ENCODE measurements at places on chromosomes 2 and 18.

- no peak for DNase-seq
These were observed 80.0 kb upstream of the CHRNA1 start for GRCh38 chr2:174844295-174844708.

- DNase-seq, result peak; percentile 23
These were observed 69.7 kb upstream of the DAPL1 start for GRCh38 chr2:158725441-158725891.

DNA sequence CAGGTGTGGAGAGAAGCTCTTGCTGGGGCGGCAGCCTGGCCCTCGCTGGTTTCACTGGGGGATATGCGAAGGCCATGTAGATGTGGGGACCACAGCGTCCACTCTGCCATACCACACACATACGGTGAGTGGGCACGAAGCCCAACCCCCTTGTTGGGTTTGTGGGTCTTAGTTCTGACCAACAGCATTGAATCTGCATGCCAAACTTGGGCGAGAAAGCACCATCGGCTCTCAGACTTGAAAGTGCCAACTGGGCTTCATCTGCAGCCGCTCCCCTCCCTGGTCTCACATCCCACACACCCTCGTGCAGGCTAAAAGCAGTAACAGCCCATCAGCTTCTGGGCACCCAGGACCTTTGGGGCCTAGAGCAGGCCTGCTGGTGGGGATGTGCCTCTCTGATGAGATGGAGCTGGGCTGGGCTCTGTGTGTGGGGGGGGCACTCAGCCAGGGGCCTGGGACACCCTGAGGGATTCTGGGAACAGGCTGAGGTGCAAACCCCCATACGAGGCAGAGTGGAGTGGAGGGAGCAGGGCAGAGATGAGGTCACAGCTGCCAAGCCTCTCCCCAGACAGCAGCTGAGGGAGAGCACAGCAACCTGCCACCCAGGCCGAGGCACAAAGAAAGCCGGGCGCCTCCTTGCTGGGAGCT is 264.4 kb downstream of the TWIST2 start:
- DNase-seq, result no peak

DNA sequence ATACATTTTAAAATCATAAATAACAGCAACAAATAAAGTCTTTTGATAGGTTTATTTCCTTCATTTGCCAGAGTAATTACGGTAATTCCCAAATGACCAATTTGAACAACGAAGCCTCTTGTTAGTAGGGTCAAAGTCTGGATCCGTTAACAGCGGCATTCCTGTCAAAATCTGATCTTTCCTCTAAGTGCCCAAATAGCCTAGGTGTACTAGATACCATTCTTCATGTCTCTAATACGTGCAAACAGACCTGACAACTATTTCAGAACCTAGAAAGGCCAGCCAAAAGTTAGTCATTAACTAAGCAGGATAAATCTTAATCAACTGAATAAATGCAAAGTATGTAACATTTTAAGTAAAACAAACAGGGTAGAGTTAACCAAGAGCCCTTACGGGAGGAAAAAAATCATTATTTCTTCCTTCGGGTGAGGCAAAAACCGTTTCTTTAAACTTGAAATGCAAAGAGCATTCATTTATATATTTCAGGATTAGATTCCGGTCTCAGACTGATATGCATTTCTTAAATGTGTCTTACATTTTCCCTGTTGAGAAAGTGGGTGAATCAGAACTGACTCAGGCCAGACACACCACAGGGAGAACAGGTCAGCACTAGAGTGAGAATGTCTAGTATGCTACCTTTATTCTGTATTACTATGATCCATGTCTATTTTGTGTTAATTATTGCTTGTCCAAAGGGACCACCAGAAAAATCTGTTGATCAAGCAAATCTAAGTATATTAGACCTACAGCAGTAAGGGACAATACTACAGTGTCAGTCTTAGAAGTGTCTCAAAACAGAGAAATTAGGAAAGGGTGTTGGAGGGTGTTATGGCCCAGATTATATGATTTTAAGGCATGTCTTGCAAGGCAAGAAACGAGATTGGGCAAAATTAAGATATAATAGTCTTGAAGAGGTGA is 141.5 kb upstream of the NDUFV2 start:
- DNase-seq, result no peak

GRCh38 chr18:76827205-76828200 is 5.1 kb downstream of the ZNF236 start:
- no peak for DNase-seq

- DNase-seq, result no peak
These were observed 122.5 kb upstream of the LTBP1 start for GRCh38 chr2:32824070-32824809.

GRCh38 chr2:232643147-232643425 is 9.7 kb downstream of the EFHD1 start:
- DNase-seq, result no peak

GRCh38 chr2:108257757-108258331 is 18.1 kb downstream of the SULT1C3 start:
- DNase-seq, result no peak

DNA sequence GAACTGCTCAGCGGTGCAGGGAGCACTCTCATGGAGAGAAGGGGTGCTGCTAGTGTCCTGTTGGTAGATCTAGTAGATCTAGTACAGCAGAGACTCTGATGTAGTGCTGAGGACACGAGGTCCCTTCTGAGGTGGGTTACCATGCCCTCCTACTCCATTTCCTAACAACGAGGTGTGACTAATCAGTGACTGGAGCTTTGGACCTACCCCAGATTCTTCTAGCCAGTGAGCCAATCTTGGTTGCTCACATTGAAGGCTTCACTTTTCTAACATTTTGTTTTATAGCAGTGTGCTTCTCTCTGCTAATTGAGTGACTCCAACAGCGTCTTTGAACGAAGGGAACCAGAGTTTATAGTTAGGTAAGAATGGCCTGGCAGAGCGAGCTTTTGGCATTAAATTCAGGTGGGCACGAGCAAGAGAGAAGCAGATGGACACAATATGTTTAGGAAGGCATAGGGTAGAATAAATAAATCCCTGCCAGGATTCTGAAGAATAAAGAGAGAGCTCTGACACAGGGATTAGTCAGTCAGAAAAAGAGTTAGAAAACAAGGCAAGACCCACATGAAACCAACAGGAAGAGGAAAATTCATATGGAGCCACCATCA is 306.0 kb upstream of the RAB12 start:
- DNase-seq, result no peak

DNA sequence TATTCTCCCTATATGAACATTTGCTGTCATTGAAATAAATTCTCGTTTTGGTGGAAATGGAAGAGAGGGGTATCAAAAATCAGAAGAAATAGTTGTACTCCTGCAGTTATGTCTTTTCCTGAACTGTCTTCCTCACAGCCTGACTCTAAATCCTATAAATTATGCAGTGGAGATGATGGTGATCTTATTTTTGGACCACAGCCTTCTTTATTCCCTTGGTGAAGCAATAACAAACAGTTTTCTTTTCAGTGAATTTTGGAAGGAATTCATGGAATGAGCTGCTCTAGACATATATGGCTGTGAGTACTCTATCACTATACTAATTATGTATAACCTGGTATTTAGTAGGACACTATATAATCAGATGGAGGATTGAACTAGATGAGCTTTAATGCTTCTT is 1.7 kb upstream of the SLC25A12 start:
- no peak for DNase-seq

DNA sequence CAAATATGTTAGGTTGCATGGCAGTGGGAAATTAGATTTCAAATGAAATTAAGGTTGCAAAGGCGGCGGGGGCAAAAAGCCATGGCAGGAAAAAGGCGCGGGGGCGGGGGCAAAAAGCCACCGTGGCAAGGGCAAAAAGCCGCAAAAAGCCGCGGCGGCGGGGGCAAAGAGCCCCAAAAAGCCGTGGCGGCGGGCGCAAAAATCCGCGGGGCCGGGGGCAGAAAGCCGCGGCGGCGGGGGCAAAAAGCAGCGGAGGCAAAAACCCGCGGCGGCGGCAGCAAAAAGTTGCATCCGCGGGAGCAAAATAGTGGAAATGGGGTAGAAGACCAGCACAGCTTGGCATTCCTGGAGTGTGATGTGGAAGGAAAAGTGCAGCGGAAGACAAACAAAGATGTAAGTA is 417.1 kb downstream of the ANKRD30B start:
- DNase-seq, result no peak

- DNase-seq, result no peak
These were observed 124.2 kb downstream of the CBLN2 start for GRCh38 chr18:72419914-72420313.

- DNase-seq, result no peak
These were observed 92.1 kb downstream of the LYPD6 start for GRCh38 chr2:149422337-149422990.

- DNase-seq, result no peak
These were observed 41.0 kb downstream of the SH3BP4 start for GRCh38 chr2:234992624-234993349.

DNA sequence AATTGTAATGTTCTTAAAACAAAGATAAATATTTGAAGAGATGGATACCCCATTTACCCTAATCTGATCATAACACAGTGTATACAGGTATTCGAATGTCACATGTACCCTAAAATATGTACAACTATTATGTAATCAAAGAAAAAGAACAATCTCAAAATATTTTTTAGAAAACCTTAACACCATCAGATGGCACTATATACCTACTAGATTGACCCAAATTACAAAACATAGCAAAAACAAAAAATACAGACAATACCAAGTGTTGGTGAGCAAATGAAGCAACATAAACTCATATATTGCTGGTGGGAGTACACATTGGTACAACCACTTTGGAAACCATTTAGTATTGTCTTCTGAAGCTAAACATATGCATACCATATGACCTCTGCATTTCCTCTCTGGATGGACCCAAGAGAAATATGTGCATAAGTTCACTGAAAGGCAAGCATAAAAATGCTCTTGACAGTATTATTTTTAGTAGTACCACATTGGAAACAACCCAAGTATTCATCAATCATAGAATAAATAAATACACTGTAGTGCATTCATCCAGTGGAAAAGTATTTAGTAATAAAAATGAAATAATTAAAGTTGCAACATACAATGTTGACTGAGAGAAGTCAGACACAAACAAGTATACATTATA is 55.8 kb downstream of the GDF7 start:
- no peak for DNase-seq

DNA sequence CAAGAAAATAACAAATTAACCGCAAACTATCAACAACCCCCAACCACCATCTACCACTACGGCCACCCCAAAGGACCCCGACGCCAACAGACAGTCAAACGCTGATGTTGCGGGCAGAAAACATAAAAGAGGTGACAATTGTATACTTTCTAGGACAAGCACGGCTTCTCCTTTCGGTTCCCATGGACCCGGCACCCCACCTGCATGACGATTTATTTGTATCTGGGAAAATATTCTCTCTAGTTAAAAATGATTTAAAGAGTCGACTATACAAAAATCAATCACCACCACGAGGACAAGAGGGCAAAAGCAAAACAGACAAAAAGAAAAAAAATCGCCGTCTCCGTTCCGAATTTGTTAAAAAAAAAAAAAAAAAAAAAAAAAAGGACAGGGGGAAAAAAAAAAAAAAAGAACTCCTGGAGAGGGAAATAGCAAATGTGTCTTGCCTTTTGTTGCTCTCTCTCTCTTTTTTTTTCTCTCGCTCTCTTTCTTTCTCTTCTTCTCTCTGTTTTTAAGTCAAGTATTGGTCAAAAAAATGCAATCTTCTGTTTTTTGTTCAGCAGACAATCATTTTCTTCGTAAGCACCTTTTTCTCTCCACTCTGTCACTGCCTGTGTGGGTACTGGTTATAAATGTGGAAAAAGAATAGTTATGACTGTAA is 3.6 kb downstream of the SIX3 start:
- DNase-seq, result no peak

DNA sequence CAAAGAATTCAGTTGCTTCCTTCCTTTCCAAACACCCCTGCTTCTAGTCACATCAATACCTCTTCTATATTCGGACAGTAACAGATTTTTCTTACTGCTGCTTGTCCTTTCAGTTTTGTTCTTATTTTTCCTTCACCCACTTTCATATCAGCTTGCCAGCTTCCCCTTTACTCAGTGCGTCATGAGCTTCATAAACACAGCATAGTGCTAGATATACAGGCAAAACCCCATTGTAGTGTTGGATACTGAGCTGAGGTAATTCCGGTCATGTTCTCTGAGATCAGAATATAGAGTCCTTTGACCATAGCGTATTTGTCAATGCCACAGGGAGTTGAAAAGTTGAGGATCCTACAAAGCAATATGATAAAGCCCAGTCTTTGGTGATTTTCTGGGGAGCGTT is 2.4 kb downstream of the FARP2 start:
- no peak for DNase-seq

DNA sequence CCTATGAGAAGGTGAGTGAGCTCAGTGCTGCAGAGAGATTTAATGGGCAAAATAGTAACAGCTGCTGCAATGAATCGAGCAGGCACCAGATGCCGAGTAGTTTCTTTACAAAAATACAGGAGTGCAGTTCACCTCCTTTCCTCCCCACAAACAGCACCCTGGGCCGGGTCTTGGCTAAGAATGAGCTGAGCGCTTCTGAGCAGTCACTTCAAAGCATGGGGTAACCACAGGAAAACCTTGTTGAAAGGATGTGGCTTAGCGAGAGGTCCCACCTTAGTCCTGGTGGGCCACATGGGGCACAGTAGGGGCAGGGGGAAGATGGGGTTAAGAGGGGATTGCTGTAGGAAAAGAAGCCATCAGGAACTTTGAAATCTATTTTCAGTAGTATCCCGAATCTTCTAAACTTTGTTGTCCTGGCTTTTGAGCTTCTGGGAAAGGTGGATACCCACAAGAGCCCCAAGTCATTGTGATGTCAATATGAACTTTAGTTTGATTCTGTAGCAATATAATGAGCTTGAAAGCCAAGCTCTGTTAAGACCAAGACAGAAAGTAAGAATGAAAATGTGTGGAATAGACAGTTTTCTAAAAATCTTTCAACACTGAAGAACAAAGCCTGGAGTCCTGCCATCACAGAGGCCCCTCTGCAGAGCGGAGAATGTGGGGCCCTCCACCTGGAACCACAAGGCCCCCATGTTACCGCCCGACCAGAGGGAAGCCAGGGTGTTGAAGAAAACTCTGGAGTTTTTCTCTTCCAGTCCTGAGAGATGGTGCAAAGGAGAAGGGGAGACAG is 101.0 kb upstream of the ZNF236 start:
- no peak for DNase-seq

- no peak for DNase-seq
These were observed 6.7 kb downstream of the CYP27A1 start for GRCh38 chr2:218788529-218789255.

- DNase-seq, result no peak
These were observed 289.1 kb downstream of the ZNF516 start for GRCh38 chr18:76205906-76206305.

GRCh38 chr2:122031544-122032263 is 276.3 kb downstream of the TSN start:
- no peak for DNase-seq

DNA sequence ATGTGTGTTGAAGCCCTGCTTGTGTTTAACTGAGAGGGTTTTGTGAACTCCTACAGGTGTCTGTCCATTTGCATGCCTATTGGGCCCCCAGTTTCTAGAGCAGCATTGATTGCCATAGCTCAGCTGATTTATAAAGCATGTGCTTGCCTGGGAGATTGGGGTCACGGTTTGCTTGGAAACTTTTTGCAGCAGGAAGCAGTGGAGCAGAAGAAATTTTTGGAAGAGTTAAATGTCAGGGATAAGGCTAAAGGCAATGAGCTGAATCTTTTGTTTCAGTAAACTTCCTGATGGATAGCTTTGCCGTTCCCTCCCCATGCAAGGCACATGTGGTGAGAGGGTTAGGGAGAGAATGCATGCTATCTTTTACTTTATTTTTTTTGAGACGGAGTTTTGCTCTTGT is 102.2 kb downstream of the PTPRM start:
- DNase-seq, result no peak

Data from substantia nigra (tissue), 51 donors.